ENCODE measurements at places on chromosomes 7 and 10.

- no peak for DNase-seq
These were observed 21.9 kb upstream of the MSRB2 start for GRCh38 chr10:23073527-23073926.

- no peak for DNase-seq
These were observed 7.7 kb downstream of the FGF8 start for GRCh38 chr10:101767966-101768790.

GRCh38 chr10:119542357-119542987 lies at the start of gene RGS10:
Gene RGS10 (minus strand): TSS chr10:119542719. CDS start chr10:119542638, 81 bp downstream.
- DNase-seq, result peak; percentile 21

GRCh38 chr10:71622154-71622526 lies 97.4 kb downstream of the C10orf105 start:
- no peak for DNase-seq

DNA sequence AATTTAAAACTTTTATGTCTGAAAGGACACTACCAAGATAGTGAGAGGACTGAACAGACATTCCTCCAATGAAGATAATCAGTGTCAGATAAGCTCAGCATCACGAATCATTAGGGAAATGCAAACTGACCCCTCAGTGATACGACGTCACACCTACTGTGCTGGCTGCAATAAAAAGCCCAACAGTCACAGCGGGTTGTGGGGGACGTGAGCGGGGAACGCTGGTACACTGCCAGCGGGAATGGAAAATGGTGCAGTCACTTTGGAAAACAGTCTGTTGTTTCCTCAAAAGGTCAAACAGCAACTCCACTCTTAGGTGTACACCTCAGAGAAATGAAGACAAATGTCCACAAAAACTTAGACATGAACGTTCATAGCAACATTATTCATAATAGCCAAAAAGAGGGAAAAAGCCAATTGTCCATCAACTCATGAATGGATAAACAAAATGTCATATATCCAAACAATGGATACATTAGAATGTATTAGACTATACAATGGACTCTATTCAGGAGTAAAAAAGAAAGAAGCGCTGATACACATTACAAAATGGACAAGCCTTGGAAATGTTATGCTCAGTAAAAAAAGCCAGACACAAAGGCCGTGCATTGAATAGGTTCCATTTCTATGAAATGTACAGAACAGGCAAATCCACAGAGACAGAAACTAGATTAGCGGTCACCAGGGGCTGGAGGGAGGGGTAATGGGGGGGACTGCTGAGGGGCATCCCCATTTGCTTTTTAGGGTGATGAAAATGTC lies 2.4 kb upstream of the ECHS1 start:
- no peak for DNase-seq

DNA sequence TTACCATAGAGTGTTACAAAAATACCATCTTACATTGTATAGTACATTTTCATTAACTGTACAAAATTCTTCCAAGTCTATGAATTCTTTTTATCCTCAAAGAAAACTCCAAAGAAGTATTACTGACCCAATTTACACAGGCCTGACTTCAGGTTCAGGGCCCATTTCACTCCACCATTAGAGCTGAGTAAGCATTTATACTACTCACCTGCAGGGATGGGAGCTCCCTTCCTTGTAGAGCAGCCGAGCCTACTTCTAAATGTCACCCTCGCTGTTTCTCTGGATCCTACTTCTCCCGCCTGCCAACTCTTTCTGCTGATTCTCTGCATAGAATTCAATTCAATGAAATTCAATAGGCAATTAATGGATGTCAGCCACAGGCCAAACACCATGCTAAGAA lies 56.0 kb downstream of the CCDC71L start:
- DNase-seq, result no peak

- no peak for DNase-seq
These were observed 10.8 kb downstream of the UROS start for GRCh38 chr10:125812128-125812750.

GRCh38 chr7:80614851-80615271 lies 23.6 kb upstream of the CD36 start:
- DNase-seq, result no peak

GRCh38 chr7:26449175-26450165 lies 157.8 kb downstream of the SNX10 start:
- no peak for DNase-seq

DNA sequence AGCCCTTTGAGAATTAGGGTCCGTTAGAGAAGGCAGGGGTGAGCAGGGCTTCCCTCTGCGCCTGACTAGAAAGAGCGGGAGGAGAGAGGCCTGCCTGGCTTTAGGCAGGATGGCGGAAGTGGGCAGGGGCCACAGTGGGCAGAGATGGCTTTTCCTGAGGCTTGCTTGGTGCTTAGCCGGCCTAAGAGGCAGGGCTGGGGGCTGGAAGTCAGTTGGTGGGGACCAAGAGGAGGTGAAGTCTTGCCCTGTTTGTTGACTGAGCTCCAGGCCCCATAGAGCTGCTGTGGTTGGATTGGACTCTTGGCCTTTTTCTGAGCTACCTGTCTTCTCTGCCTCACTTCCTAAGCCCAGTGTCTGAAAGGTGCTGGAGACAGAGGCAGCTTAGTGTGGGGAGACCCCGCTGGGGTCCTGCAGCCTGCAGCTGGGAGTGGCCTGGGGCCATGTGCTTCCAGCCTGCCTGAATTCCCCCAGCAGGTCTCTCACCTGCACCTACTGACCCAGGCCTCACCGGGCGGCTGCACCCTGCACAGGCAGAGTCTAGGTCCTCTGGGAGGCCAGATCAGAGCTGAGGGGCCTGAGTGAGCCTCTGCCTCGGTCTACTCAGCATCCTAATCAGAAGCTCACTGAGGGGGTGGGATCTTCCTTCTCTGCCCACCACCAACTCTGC lies 4.8 kb downstream of the FAM241B start:
- no peak for DNase-seq

- no peak for DNase-seq
These were observed 148.3 kb upstream of the PHYHIPL start for GRCh38 chr10:59027975-59028655.

DNA sequence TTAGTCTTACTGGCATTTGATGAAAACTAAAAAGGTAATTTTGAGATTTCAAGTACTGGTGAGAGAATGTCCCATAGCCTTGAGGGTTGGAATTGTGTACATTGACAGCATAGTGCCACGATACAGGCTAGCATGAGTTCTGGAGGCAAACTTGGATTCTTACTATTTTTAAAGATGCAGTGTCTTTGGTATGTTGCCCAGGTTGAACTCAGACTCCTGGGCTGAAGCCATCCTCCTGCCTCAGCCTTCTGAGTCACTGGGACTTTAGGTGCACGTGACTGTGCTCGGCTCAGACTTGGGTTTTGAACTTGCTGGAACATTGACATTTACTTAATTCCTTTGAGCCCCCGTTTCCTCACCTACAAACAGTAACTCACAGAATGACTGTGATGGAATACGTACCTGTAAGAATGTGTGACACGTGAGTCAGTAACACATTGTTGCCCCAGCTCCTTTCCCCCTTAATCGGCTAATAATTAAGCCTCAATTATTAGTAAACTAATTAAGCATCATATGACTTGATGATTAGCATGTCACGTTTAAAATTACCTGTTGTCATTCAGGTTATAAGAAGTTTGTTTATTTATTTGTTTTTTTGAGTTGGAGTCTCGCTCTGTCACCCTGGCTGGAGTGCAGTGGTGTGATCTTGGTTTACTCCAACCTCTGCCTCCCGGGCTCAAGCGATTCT lies 10.6 kb downstream of the DNAJB6 start:
- no peak for DNase-seq

DNA sequence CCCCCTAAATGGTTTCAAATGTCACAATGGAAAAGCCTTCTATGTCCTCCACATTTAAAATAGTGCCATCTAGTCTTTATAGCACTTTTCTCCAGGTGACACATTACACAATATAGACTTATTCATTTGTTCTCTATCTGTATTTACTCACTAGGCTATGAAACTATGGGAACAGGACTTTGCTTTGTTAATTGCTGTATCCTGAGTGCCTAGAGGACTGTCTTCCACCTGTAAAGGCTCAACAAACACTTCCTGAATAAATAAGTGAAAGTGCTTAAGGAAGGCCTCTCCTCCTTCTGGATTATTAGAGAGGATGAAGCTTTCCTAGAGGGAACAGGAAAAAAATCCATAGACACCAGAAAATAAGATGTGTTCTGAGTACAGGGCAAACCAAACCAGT lies 397.6 kb upstream of the LRRN3 start:
- peak; percentile 42 for DNase-seq

- DNase-seq, result peak; percentile 68
These were observed at the start of gene HOXA7 for GRCh38 chr7:27156508-27156898. Gene HOXA7 (minus strand): TSS chr7:27156675. CDS start chr7:27156545, 130 bp downstream.

- no peak for DNase-seq
These were observed 97.0 kb downstream of the BICC1 start for GRCh38 chr10:58609532-58610150.

DNA sequence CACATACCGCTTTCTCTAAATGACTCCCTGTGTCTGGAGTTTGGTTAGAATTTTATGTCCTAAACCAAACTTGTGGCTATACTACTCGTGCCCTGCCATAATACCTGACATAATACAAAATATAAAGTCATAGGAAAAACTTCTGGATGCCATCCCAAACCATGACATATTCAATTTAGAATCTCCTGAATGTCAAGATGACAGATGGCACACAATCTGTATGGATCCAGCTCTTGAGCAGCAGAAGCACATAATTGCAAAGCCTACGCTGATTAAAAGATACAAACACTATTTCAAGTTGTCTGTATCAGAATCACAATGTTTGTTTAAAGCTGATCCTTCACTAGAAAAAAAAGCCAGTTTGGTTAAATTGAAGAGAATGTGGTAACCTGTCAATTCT lies 22.4 kb upstream of the CDC14C start:
- no peak for DNase-seq

Data from NCI-H2081 (cell line).